ENCODE measurements at places on chromosomes 6 and 20.

DNA sequence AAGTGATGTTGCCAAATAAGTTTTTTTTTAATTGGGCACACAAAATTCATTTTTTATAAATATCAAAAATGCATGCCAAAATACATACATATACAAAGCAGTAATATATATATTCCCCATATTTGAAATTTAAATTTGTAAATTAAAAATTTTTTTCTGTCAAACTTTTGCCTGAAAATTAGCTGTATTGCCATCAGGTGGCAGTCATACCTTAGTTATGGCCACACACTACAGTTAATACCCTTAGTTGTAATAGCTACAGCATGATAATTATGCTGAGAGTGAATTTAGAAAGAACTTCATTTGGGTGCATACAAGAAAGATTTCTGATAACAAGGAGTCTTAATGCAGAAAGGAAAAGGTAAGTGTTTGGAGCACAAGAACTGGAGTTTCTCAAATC, 46.2 kb upstream of the SDHAF4 start:
- DNase-seq: no peak

DNA sequence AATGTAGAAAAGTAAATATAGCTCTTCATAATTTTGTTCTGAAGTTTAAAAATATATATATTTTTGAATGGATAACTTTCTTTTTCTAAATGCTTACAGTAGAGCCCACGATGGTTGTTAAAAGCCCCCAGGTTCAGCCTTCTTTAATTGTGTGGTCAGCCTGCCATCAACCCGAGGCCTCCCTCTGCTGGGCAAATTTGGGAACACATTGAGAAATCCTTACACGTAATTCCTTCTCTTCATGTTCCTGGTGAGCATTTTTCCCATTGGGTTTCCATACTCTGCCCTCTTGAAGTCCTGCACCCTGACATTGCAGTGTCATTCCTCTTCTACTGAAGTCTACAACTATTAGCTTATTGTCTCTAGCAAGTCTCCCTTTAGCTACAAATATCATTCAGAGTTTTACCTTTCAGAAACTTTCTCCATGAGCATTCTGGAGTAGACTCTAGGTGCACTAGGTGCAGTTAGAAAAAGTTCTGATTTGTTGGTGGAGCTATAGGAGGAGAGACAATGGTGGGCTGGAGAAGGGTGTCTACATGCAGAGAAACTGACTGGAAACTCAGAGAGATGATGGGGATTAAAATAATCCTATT, 40.6 kb downstream of the TRIM38 start:
- DNase-seq: no peak

DNA sequence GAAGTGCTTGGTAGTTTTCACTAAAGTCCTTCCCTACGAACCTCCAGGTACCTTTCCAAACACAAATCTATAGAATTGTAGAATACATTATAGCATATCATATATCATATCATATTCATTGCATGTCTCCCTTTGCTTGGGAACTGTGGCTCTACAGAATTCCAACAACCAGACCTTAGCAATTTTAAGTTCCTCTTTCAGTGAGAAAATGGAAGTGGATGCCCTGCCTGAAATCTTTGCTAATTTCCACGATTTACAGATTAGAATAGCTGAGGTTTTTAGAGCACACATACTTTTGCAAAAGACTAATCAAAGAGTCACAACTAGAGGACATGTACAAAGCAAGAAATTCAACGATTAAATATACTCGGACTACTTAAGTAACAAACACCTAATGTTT, 78.6 kb downstream of the TNFRSF21 start:
- no peak for DNase-seq

GRCh38 chr6:151340219-151340978, 51.0 kb downstream of the ZBTB2 start:
- DNase-seq: no peak

GRCh38 chr6:157511682-157512381, 130.8 kb downstream of the ZDHHC14 start:
- DNase-seq: no peak

GRCh38 chr6:16576451-16577368, 184.6 kb downstream of the ATXN1 start:
- no peak for DNase-seq

DNA sequence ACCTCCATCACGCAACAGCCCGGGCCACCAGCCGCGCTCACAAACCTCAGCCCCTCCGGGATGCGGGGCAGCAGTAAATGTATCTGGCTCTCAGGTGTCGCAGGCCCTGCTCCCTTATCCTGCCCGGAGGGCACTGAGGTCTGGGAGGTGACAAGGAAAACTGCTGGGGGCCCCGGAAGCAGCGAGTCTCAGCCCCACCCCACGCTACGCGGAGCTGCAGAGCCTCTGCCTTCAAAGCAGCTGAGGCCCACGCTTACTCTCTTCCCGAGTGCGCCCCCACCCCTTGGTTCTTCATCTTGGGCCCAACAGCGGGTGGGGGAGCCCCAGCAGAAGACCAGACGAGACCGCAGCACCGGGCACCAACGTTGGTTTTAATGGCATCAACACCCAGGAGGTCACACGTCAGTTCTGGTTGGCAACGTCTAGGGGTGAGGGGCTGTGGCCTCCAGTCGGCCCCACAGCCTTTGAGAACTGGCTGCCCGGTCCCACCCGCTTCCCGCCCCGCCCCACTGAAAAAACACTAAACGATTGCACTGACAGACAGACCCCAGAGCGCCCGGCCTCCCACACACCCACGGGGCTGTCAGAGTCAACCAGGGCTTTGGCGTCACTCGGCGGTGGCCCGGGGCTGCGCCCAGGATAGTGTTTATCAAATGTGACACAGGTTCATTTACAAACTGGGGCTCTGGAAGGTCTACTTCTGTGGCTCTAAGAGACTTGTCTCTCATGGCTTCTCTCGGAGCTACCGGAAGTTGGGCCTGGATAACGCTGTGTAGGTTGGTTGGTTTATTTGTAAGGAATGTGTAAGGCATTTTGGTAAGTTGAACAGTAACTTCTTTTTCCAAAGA, 43.7 kb downstream of the DSTN start:
- DNase-seq: no peak

- DNase-seq: no peak
These were observed 8.8 kb downstream of the WFDC3 start for GRCh38 chr20:45782890-45783289.

GRCh38 chr20:56343861-56344381, 14.9 kb upstream of the FAM210B start:
- DNase-seq: no peak

GRCh38 chr6:110239526-110240274, 59.5 kb downstream of the CDC40 start:
- DNase-seq: no peak

DNA sequence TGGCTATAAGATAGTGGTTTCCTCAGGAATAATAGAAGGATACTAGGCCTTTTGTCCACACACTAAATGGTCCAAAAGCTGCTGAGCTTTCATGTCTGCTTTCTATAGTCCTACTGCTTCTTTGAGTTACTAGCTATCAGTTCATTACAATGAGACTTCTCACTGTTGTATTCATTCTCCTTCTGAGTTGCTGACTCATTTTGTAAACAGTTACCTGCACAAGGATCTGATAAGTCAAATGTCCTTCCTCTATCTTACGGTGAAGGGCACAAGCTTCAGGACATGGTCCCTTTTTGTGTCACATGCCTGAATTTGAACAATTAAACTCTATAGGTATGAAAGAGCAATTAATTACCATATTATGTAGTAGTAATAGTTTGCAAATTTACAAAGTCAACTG, 90.5 kb downstream of the MAN1A1 start:
- DNase-seq: no peak

DNA sequence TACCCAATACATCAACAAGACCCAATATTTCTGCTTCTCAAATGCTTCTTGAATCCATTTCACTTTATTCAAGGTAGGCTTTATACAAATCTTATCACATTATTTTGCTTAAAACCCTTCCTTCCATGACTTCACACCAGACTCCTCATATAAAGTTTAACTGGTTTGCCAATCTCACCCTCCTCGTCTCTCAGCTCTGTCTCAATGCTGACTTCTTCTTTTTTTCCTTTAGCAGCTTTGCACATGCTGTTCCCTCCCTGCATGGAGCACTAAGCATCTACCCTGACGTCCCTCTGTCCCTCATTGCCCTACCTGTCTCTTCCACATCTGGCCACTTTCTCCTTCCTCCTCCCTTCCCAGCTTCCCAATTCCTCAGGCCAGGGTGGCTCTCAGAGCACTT, 31.4 kb downstream of the KCNK17 start:
- DNase-seq: no peak

DNA sequence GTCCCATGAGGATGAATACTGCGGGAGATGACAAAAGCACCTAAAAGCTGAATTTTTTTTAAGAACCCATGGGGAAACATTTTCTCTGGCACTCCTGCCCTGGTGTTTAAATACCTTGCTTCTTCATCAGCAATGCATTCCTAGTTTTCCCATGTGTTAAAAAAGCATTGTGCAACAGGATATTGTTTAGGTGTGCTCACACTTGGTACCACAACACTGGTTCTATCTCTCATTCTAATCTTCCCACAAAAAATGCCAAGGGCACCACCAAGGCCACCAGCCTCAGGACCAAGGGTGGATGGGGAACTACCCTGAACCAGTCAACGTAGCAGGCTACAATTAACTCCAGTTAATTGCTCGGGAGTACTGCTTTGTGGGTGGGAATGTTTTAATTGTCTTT, 50.9 kb downstream of the ALDH5A1 start:
- DNase-seq: no peak

DNA sequence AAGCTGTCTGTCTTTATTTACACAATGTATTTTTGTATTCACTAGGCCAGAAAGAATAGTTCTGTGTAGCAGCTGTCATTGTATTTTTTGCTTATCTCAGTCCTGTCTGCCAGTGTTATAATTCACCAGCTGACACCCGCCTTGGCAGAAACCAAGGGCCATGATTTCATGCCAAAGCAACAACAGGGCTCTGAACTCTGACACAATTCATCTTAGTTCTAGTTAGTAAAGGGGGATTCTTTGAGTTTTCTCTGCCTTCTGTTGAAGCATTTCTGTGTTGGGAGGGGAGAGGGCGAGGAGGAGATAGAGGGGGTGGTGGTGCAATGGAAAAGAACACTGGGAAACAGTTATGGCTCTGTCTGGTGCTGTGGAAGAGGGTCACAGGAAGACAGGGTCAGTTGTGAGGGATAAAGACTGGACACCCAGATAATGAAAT, 684.6 kb upstream of the MARCKS start:
- DNase-seq: no peak

- no peak for DNase-seq
These were observed 51.9 kb upstream of the EXOC2 start for GRCh38 chr6:744666-745353.

- no peak for DNase-seq
These were observed 347.3 kb upstream of the CDH4 start for GRCh38 chr20:60904730-60905129.

- no peak for DNase-seq
These were observed 20.4 kb upstream of the MCM3 start for GRCh38 chr6:52304983-52305390.

- peak; percentile 21 for DNase-seq
These were observed 205.9 kb downstream of the ZFAND3 start for GRCh38 chr6:38025451-38025850.

GRCh38 chr6:15322781-15323536, 77.1 kb downstream of the JARID2 start:
- no peak for DNase-seq

DNA sequence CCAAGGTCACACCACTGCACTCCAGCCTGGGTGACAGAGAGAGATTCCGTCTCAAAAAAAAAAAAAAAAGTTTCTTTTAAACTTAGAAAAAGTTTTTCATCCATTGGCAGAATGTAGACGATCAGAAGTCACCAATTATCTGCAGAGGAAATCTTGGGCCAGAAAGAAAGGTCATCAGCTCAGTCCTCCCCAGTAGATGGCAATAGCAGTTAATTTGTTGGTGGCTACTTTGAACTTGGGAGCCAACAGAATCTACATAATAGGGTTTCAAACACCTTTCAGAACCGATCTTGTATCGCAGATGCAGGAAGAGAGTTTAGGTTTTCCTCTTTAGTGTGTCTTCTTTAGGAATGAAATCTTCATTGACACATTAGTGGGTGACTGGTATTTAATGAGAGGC, 41.7 kb downstream of the LBP start:
- no peak for DNase-seq

- DNase-seq: no peak
These were observed 96.9 kb downstream of the MBOAT1 start for GRCh38 chr6:20115246-20115980.

DNA sequence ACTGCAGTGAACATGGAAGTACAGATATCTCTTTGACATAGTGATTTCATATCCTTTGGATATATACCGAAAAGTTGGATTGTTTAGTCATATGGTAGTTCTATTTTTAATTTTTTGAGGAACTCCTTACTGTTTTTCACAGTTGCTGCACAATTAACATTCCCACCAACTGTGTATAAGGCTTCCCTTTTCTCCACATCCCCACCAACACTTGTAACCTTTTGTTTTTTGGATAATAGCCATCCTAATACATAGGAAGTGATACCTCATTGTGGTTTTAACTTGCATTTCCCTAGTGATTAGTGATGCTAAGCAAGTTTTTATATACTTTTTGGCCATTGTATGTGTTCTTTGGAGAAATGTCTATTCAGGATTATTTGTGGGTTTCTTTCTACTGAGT, 45.1 kb upstream of the TENT5A start:
- no peak for DNase-seq

GRCh38 chr6:33616113-33616512, 5.0 kb upstream of the ITPR3 start:
- DNase-seq: no peak

DNA sequence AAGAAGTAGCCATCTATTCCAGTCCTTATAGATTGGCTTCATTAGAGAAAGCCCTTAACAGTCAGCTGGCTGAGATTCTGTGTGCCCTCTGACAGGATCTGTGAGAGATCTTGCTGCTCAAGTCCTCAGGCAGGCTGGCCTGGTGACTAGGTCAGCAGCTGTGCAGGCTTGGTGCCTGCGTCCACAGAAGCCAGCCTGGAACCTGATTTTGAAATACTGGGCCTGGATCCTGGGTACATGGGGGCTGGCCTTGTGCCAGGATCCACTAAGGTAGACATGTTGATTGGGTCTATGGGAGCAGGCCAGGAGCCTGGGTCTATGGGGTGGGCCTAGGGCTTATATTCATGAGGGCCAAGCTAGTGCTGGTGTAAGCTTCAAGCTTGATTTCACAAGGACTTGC, 381.8 kb upstream of the MARCKS start:
- DNase-seq: no peak

- DNase-seq: no peak
These were observed 2.4 kb downstream of the CFB start for GRCh38 chr6:31948306-31948705.
